ENCODE measurements at places on chromosomes 7 and 10. TPM values are rescaled to one million over a fixed set of nuclear protein-coding genes. Genes with fewer than 3 reads are reported as not detected.

HMX2 gene
- not detected for total RNA-seq

SLC18A3 gene
- total RNA-seq = not detected

PSPH gene
- total RNA-seq = 11.8 TPM

AOC1 gene
- total RNA-seq = 1.7 TPM

KIAA1217 gene
- total RNA-seq = 37.2 TPM

All from lower lobe of right lung (tissue), 2 donors.